ENCODE measurements at places on chromosomes 1 and 21.

- DNase-seq, result no peak
Measured at GRCh38 chr21:42089093-42089631, 18.0 kb downstream of the UMODL1 start.

GRCh38 chr1:89942825-89943658 is 51.9 kb upstream of the ZNF326 start:
- no peak for DNase-seq

- DNase-seq, result peak; percentile 34
Measured at GRCh38 chr1:38476111-38476849, 383.3 kb downstream of the RRAGC start.

DNA sequence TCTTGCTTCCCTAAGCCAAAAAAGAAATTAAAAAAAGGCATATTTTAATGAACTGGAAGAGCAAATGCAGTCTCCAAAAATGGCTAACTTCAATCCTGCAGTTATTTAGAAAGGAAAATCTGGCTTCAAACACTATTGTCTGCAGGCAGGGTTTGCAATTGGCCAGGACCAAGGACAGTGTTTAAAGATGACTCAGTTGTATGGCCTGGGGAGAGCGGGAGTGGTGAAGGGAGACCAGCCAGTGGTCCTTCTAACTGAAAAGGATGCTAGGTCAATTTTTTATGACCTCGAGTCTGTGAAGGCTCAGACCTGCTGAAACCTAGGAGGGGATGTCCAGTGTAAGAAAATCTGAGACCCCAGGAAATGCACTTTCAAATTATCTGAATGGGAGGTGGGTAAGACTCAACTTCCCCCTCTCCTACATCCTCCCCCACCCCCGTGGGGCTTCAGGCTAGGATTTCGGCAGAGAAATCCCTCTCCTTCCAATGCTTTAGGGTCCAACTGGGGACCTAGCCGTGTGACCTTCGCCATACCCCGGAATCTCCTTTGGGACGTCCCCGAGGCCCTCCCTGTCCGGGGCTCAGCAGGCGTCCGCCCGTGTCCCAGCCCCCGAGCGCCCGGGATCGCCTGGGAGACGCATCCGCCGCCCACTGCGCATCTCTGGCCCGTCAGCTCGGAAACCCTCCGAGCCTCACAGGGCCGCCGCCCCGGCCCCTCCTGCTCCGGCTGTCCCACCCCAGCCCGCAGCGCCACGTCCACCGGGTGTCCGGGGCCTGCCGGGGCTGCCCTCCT is 602 bp upstream of the RIMKLA start:
- peak; percentile 38 for DNase-seq

DNA sequence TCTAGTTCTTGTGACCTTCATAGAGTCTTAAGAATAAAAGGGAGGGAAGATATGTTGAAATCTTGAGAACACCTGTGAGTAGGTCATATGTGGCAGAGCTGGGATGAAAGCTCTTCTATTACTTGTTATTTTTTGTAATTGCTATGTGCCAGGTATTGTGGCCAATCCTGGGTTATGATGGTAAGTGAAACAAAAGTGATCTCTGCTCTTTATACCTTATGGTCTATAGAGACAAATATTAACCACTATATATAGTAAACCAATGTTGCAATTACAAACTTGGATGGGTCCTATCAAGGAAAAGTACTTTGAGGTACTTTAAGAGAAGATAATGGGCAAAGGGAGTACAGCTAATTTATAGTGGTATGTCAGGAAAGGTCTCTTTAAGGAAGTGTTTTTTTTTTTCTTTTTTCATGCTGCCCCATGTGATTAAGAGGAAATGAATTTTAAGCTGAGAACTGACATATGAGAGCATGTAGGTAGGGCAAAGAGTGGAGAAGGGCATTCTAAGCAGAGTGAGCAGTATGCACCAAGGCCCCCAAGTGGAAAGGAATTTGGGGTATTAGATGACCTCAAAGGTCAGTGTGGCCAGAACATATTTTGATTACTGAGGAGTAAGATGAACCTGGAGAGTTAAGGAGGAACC is 43.3 kb downstream of the POU2F1 start:
- no peak for DNase-seq

DNA sequence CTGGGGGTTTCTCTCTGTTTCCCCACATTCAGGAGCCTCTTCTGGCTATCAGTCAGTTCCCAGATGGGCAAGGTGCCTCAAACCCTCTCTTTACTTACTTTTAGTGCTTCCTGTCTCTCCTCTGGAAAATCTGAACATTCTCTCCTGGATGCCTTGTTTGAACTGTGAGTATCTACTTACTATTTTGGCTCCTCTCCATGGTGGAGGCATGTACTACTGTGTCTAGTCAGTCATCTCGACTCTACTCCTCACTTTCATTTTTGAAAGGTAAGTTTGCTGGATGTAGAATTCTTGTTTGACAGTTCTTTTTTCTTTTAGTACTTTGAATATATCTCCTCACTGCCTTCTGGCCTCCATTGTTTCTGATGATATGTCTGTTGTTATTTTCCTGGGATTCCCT is 70.9 kb upstream of the FAM78B start:
- no peak for DNase-seq

DNA sequence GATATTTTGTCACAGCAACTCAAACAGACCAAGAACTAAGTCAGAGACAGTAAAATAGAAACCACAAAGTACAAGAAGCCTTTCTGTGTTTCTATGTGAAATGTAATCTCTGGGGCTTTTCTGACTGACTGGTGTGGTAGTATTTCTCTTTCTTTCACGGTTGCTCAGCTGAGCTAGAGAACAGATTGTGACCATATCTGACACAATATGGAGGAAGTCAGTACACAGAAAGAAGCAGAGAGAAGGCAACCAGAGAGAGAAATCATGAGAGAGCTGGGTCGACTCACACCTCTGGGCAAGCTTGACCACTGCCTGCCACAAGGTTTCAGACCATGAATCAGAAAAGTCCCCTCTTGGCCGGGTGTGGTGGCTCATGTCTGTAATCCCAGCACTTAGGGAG is 208.9 kb upstream of the GREM2 start:
- DNase-seq, result peak; percentile 16

- no peak for DNase-seq
Measured at GRCh38 chr1:29439615-29440014, 203.3 kb downstream of the PTPRU start.

DNA sequence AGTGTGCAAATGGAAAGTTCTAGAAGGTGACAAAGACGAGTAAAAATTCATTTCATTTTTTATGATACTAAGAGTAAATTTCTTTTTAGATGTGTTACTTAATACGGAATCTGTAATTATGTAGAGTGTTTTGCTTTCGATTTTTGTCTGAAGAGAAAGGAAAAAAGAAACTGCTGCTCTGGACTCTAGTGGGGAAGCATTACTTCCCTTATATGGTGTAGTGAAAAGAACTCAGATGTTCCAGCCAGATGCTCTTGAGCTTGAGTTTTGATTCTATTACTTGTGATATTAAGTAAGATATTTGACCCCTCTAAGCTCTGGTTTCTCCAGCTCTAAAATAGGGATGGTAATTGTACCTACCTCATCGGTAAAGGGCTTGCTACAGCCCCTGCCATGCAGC is 12.2 kb upstream of the GPR161 start:
- peak; percentile 68 for DNase-seq

DNA sequence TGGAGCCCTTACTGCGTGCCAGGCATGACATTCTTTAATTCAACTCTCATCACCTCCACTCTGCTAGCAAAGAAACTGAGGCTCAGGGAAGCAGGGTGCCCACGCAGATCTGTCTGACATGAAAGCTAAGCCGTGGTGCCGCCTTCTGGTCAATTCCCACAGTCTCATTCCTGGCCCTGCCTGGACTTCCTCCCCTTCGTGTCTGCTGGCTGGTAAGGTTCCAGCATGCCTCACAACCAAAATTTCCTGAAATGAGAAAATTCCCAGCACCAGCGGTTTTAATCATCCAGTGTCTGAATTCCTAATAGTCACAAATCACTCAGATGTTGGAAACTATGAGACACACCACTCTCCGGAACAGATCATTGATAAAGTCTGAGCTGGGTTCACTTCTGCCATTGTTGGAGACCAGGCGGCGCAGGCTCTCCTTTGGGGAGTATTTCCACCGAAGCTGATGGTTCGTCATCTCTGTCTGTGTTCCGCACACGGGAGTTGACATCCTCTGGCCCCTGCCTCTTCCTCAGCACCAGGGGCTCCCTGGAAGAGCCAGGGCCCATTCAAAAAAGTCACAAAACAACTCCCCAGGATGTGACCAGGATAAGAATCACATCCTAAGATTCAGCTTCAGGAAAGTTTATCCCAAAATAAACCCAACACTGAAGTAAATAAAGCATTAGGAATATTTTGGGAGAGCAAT is 167.7 kb downstream of the PLPP3 start:
- DNase-seq, result no peak

- no peak for DNase-seq
Measured at GRCh38 chr1:54805466-54805865, 4.3 kb upstream of the TTC22 start.

DNA sequence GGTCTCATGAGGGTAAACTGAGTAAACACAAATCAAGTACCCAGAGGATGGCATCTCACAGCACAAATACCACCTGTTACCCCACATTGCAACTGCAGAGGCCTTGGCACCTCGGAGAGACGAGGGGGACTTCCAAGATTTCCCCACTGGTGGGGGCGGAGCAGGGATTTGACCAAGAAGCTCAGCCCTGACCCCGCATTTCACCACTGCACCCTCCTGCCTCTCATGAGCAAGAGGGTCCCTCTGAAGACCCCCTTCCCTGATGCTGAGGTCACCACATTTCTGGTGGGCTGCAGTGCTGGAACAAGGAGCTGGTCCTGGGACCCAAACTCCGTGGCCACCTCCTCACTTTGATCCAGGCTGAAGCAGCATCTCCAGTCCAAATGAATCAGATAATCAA is 342.4 kb downstream of the NPHP4 start:
- DNase-seq, result no peak

- DNase-seq, result peak; percentile 90
Measured at GRCh38 chr1:150560011-150560438, 10.8 kb downstream of the ADAMTSL4 start.

DNA sequence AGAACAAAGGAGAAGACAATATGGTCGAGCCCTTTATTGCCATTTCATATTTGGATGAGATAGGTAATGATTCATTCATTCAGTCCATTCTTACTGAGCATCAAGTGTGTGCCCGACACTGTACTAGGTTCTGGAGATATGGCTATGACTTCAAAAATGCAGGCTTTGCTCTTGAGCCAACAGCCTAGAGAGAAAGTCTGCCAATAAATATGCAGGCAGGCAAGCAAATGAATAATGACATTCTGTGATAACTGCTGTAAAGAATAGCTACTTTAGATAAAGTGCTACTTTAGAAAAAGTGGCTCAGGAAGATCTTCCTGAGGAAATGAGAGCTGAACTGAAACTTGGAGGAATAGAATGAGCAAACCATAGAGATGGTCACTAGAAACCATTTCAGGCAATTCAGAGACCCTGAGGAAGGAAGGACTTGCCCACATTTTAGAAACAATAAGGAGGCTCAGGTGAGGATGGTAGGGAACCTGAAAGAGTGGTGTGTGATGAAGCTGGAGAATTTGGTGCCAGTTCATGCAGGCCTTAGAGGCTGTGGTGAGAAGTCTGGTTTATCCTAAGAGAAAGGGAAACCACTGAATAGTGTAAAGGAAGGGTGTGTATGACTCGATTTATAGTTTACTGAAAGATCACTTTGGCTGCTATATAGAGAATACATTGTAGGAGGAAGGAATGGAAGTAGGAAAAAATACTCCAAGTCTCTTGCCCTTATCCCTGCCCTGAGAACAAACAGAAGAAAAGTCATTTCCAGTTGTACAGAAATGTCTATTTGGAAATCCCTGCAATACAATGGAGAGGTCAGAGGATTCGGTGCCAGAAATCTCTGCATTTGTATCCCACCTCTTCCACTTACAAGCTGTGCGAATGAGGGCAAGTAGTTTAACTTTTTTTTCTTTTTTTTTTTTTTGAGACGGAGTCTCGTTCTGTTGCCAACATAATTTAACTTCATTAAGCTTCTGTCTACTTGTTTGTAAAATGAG is 167.9 kb downstream of the VPS13D start:
- no peak for DNase-seq

GRCh38 chr1:83006271-83006670 is 992.7 kb downstream of the TTLL7 start:
- no peak for DNase-seq

- no peak for DNase-seq
Measured at GRCh38 chr1:44348061-44348485, 7.0 kb downstream of the ERI3 start.

DNA sequence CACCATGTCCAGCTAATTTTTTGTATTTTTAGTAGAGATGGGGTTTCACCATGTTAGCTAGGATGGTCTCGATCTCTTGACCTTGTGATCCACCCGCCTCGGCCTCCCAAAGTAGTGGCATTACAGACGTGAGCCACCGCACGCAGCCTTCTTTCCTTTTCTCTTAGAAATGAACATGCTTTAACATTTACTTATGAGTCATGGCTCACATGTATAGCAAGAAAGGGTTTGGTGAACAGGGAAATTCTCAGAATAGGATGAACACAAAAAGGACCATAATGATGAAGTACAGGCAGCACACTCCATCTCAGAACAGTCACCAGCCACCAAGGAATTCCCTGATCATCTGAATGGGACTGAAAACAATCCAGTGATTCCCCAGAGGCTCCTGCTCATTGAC is 9.4 kb upstream of the VAMP4 start:
- DNase-seq, result no peak

Measured in GM13977 (cell line).